ENCODE measurements at places on chromosomes 7 and 10.

GRCh38 chr10:118342638-118343020 lies 505 bp upstream of the FAM204A start:
- DNase-seq = no peak

- no peak for DNase-seq
Observed at GRCh38 chr7:24349339-24349738, 65.3 kb downstream of the NPY start.

GRCh38 chr7:2516194-2516555 lies 3.4 kb upstream of the LFNG start:
- DNase-seq = no peak

- DNase-seq = no peak
Observed at GRCh38 chr10:43252166-43252782, 14.6 kb downstream of the RASGEF1A start.

DNA sequence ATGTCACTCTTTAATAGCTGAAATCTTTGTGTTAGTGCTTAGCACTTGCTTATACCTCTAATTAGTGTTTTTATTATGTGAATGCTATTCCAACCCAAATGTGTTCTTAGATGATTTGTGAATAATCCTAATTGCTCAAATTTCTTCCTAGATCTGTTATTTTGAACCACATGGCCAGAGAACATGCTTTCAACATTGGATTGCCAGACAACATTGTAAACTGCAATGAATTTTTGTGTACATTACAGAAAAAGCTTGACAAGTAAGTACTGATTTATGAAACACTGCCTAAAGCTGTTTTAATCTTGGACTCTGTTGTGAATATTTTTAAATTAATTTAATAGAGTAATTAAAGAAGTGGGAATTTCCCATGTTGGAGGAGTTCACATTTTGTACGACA lies 121.1 kb downstream of the ZNF277 start:
- DNase-seq = no peak

DNA sequence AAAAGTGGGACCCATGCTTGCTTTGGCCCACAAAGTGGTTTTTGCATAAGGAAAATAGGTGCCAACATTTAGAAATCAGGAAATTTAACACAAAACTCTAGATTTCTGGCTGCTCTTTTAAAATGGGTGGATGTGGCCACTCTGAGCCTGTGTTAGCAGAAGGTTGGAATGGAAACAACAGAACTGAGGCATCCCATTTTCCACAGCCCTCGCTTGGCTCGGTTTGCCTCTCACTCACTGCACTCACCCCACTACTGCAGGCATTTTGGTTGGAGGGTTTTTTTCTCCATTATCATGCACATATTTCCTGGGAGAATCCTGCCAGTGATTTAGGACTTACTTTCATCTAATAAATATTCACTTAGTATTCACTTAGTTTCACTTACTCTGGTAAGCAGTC lies 178.9 kb downstream of the BICC1 start:
- no peak for DNase-seq

DNA sequence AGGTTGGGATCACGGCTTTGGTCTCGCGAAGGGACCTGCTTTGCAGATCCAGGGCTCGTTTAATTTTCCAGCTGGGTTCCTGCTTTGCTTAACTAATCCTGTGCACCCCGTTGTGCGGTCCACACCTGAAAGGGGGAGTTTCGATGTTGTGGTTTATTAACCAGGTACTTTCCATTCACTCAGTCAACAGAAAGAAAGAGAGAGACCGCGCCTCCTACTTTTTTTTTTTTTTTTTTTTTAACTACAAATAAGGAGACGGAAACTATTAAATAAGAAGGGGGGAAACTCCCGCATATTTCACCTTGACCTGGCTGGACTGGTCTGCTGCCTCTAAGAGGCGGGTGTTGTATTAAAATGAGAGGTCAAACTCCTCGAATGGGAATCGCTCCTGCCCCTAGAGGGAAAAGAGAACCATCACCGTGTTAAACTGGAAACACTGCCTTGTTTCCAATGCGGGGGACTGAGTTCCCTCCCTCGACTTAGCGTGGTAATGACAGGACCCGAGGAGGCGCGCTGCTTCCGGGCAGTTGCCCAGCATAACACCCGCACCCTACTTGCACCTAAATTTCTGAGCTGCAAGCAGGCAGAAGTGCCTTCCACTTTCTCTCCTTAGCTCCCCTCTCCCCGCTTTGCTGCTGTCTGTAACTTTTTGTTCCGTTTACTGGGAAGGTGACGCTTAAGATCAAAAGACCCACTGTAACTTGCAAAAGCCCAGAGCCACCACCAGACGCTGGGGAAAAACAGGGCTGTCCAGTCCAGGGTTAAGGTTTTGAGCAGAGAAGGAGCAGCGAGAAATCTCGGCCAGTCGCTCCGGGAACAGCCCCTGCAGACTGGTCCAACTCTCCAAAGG lies 1.1 kb upstream of the ITGB8 start:
- no peak for DNase-seq

GRCh38 chr10:20606985-20607384 lies 290.1 kb downstream of the NEBL start:
- no peak for DNase-seq
